ENCODE measurements at places on chromosomes 3 and 15.

GRCh38 chr3:171163101-171164066, 136.9 kb upstream of the SLC2A2 start:
- DNase-seq, result no peak

DNA sequence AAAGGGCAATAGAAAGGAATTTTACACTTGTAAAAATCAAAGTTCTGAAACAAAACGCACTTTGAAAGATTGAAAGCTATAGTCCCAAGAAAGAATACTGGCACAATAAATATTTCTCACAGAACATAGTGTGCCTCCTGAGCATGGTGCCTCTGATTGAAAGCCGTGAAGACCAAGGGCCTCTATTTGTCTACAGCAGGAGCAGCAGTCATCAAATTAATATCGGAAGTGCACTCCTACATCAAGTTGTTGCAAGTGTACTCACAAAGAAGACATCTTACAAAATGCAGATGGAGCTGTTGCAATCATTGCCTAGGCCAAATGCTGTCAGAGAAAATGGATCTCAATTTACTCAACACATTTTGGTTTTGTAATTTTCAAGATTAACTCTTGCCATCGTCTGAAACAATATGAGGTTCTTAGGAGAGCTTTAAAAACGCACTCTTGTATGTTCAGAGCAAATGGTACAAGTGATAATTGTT, 9.2 kb upstream of the WDR49 start:
- no peak for DNase-seq

GRCh38 chr15:45443645-45444044, 65.3 kb upstream of the GATM start:
- DNase-seq, result no peak

DNA sequence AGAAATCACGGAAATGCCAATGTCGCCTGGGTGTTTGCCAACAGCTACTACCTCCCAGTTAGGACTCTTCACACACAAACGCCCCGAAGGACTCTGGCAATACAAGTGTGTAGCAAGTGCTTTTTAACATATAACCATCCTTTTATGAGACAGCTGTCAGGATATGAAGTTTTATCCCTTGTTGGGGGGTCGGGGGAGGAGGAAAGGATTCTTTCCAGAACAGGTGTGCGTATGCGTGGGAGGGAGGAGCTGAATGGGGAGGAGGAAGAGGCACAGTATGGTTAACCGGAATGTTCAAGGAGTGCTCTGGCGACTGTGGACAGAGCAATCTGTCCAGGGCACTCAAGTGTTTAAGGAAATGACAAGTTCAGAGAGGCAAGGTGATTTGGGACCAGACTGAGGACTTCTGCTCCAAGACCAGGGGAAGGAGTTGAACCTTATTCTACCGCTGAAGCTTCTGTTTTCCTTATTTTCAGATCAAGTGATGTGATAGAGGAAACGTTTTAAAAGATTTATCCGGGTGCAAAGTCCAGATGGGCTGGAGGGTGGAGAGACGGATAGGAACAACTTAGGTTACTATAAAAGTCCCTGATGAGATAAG, 1.3 kb downstream of the TSPAN3 start:
- DNase-seq, result peak; percentile 29

- DNase-seq, result no peak
Measured at GRCh38 chr3:151275091-151275490, 3.3 kb downstream of the P2RY14 start.

GRCh38 chr15:71511796-71512681, 298.3 kb upstream of the NR2E3 start:
- DNase-seq, result no peak

GRCh38 chr3:131622726-131623125, 120.0 kb upstream of the MRPL3 start:
- DNase-seq, result no peak

DNA sequence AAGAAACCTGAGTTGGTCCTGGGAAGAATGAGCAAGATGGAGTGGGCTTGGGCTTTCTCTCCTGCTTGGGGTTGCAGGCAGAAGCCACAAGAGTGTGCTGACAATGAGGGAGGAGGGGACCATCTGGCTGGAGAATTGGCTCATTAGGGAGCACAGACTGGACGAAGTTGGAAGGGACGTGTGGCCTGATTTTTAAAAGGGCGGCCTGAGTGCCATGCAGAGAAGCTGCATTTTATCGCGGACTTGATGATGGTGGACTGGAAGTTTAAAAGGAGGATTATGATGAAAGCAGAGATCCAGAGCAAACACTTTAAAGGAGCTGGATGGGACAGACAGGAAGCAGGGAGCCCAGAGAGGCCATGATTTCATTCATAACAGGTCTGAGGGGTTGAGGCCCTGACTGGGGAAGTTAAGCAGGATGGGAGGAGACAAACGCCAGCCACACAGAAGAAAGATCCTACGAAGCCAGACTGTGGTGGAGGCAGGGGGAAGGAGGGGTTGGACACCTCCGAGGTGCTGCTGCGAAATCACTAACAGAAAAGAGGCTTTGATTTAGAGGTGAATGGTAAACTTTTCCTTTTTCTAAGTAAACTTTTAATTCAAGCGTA, 23.6 kb downstream of the TLNRD1 start:
- DNase-seq, result no peak

GRCh38 chr15:35374661-35375060, 171.3 kb downstream of the DPH6 start:
- no peak for DNase-seq

DNA sequence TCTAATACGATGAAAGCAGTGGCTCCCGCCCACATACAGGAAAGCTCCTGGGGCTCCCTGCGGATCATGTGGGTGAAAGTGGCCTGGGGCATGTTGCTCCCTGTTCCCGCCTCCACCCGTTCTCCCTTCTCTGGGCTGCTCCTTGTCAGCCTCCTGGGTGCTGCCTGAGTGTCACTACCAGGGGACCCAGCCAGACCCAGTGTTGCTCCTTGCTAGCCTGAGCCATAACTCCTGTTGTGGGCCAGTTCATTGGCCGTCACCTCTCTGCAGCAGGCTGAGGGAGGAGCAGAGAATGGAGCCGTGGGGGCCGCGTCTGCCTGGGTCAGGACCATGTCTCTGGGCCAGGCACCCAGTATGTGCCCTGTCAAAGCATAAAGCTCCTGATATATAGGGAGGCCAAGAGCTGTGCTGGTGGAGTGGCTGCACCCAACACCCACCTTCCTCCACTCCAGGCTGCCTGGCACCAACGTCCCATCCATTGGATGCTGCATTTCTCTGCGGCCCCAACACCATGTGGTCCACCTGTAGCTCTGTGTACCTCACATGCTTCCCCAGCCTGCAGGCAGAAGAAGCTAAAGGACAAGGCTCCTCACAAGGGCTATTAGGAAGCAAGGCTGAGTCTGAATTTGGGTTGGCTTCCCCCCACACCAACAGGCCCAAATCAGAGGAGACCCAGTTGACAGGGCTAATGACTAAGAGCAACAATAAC, 40.5 kb downstream of the KLF13 start:
- no peak for DNase-seq

DNA sequence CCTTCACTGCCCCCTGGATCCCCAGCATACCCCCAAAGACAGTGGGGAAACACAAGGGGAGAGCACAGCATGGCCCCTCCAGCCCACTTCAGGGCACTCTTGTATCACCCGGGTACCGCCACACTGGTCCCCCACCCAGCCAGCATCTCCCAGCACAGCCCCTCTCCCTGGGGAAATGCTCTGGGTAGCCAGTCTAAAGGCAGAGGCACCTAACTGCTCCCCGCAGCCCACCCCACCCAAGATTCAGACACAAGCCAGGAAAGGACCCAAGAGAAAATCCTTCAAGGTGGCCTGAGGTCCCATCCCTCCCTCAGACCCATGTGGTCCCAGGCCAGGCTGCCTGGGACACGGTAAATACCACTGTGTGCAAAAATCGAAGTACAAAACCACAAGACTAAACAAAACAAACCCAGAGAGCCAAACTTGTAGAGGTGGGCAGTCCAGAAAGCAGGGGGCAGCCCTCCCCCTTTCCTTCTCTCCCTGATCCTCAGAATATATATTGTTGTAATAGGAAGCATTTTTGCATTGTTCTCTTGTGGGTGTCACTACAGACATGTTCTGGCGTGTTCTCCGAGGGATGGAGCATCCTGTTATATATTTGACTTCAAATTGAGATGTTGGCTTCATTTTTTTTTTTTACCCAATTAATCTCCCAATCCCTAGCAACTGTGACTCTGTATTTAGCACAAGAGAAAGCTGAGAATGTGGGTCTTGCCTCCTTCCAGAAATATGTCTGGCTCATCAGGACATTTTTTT, 51.7 kb downstream of the GRIP2 start:
- DNase-seq, result no peak

DNA sequence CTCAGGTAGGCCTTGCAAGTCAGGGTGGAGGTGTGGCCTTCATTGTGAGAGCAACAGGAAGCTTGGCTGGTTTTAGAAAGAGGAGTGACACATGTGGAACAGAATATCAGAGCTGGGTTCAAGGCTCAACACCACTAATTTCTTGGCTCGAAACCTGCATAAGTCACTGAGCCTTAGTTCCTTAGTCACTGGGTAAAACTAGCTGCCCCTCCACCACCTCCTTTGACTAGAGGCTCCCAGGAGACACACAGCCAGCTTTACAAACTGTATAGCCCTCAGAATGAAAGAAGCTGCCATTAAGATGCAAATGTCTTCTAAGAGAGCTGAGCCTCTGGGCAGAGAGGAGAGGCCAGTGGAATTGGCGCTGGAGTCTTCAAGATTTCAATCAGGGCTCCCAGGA, 67.7 kb downstream of the CERS3 start:
- no peak for DNase-seq

- DNase-seq, result peak; percentile 78
Measured at GRCh38 chr15:79673416-79674123, 223.2 kb downstream of the MTHFS start.

DNA sequence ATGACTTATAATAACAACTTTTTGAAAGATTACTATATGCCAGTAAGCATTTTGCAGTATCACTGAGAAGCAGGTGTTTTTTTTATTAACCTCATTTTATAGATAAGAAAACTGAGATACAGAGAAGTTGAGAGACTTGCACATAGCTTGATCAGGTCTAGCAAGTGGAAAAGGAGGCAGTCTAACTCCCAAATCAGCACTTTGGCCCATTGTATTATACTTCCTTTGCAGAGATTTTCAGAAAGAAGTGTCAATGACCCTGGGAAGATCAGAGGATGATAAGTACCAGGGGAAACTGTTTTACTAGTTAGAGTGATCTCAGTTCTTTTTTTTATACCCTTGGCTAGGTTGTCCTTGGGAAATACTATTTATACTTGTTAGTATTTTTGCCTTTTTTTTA, 358.7 kb downstream of the SQOR start:
- no peak for DNase-seq

GRCh38 chr3:196502775-196503195, 783 bp downstream of the RNF168 start:
- DNase-seq, result peak; percentile 98

- DNase-seq, result no peak
Measured at GRCh38 chr3:171704814-171705213, 105.5 kb downstream of the PLD1 start.

GRCh38 chr15:70827721-70828120, 26.2 kb downstream of the LARP6 start:
- no peak for DNase-seq

GRCh38 chr15:83158393-83158792, 49.2 kb downstream of the HDGFL3 start:
- peak; percentile 18 for DNase-seq

DNA sequence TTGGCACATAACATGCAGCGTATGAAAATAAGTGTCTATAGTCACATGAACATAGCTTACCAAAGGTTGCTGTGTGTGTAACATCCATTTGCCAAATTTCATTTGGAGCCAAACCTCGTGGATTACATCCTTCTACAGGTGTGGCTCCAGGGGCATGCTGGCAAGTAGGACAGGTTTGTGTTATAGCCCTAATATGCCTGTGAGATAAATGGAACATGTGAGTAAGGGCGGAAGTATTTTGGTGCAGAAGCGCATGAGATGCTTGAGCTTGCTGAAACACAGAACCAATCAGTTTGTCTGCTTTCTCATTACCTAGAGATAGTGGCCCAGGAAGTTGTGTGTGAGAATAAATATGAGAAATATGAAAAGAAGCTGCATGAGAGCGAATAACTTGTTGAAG, 21.8 kb upstream of the XCR1 start:
- no peak for DNase-seq

DNA sequence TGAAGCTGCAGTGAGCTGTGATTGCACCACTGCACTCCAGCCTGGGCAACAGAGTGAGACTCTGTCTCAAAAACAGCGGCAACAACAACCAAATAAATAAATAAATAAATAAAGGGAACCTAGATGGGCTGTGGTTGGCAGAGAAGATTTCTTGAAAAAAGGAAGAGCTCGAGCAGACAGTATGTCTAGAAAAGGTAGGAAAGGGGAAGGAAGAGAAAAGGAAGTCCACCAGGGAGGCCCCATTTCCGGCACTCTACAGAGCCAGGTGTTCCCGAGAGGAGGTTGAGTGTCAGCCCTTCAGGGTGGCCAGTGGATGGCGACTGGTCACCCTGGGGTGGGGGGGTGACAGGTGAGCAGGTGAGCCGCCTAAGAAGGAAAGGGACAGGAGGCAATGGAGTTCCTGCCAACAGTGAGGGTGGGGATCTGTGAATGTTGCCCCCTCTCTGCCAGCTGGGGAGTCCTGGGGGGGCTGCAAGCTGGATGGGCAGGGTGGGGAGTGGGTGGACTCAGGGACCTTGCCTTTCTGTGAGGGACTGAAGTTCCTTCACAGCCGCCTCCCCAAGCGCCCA, 14.8 kb downstream of the PAQR5 start:
- no peak for DNase-seq

- no peak for DNase-seq
Measured at GRCh38 chr3:141129541-141130011, 78.4 kb downstream of the SPSB4 start.

DNA sequence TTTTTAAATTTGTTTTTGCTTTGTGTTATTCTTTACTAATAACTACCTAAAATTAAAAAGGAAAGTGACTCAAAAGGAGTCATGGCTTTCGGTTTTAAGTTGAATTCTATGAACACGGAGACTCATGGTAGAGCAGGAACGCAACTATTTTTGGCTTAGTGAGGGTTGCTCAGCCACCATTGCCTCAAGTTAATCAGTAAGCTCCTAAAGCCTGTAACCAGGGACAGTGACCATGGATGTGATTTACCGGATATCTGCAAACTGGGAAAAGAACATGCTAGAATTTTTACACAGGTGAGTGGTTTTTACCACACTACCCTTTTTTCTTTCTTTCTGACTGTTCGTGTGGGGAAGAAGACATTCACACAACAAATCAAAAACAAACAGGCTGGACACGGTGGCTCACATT, 11.8 kb downstream of the SLC12A8 start:
- no peak for DNase-seq

- DNase-seq, result no peak
Measured at GRCh38 chr3:4429648-4430350, 37.3 kb downstream of the SUMF1 start.

- DNase-seq, result peak; percentile 8
Measured at GRCh38 chr15:58805095-58805494, 34.0 kb downstream of the MINDY2 start.

- DNase-seq, result peak; percentile 68
Measured at GRCh38 chr3:107962946-107963345, 127.9 kb downstream of the CD47 start.

All from GM23248 (cell line).